ENCODE measurements at places on chromosomes 13 and 19. TPM values are rescaled to one million over a fixed set of nuclear protein-coding genes. Genes with fewer than 3 reads are reported as not detected.

The SPIB gene
- not detected for total RNA-seq

DNA sequence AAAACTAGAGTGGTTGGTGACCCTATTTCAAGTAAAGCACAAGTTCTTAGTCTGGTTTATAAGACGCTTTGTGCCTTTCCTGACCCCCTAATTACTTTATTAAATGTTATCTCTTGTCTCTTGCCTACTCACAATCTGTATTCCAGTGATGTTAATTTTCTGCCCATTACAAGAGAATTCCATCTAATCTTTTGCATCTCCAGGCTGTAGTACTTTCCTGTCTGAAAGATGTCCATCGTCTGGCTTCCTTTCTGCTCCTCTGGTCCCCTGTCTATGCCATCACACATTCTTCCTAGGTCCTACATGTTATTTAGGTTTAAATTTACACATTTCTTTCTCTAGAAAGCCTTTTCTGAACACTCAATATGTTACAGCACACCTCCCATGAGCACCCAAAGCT lies 25.9 kb upstream of the OXGR1 start:
- H3K4me1 ChIP-seq = no peaks in the 10 kb centered on the region
- no peak overlapping the region for H3K27ac ChIP-seq
- peaks cover 4% of the 10 kb centered on the region for H3K27me3 ChIP-seq
- no peak overlapping the region for H3K4me3 ChIP-seq

DNA sequence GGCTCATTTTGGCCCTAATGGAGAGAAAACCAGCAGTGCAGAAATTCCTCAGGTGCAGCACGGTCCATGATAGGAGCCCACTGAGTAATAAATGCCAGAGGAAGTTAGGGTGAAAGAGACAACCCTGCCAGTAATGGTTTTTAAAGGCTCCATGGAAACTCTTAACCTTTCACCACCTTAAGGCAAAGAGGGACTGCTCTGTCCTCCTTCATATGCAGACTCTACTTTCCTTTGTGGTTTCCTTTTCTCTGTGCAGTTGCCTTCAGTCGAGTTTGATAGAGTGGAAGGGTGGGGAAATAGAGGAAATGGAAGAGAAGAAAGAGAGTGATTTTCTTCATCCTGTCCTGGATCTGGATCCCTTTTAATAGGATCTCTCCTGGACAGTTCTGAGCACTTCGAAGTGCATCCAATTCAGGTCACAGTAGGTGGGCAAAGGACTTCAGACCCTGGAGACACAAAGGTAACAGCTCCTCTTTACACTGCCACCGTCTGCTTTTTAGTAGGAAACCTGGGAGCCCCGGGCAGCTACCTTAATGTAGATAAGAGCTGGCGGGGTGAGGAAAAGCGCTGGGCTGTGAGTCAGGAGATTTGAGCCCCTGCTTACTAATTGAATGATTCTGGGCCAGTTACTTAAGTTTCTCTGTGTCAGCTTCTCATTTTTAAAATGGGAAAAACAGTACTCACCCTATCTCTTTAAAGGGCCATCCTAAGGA lies 294.8 kb downstream of the KCNRG start:
- no peaks in the 10 kb centered on the region for H3K36me3 ChIP-seq
- no peaks in the 10 kb centered on the region for H3K4me1 ChIP-seq
- H3K27ac ChIP-seq = no peak overlapping the region
- no peak for DNase-seq
- H3K4me3 ChIP-seq = no peak overlapping the region
- no peaks in the 10 kb centered on the region for H3K27me3 ChIP-seq

- H3K4me3 ChIP-seq = no peak overlapping the region
- no peaks in the 10 kb centered on the region for H3K27me3 ChIP-seq
- peak; percentile 17 for DNase-seq
- peaks cover 30% of the 10 kb centered on the region for H3K4me1 ChIP-seq
- peak overlapping the region; percentile 76 for H3K27ac ChIP-seq
- H3K36me3 ChIP-seq = no peaks in the 10 kb centered on the region
These were observed 209.1 kb upstream of the STARD13 start for GRCh38 chr13:33494596-33495204.

Measured in osteoblast (primary cell).